Kasumi-1 (cell line): ENCODE measurements at places on chromosomes 11 and 22.

DNA sequence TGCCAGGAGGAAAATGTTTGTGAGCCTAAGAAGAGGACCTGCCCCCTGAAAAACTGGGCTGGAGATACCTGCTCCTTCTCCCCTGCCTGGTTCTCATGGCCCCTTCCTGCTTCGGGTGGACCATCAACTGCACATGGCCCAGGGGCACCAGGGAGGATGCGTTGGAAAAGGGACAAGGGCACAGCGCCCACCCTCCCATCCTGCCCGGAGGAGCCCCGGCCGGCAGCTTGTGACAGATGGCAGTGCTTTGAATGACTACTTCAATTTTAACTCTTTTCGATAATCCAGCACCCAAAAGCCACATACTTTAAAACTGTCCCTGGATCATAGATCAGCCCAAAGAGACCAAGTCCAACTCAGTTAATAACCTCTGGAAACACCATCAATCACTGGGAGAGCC, 135.8 kb upstream of the NECTIN1 start:
- no peak for DNase-seq

DNA sequence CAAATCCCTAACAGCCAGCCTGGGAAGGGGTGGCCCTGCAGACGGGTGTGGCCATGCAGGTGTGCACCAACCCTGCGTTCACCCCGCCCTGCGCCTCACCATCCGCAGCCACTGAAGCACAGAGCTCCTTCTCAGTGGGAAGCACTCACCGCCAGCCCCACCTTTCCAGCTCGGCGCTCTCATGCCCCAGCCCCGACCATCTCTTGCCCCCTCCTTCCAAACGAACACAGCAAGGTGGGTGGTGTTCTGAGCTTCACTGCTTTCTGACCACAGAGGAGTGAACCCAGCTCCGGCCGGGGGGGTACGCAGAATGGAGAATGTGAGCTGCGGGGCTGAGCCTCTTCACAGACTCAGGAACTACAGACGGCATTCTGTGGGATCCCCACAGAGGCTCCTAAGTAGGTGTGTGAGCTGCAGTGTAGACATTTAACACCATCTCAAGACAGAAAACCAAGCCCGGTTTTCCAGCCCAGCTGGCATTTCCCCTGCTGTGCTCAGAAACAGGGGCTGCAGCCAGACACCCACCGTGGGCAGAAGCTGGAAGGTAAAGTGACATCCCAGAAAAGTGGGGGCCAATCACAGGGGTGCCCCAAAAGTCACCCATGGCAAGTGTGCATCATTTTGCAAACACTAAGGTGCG, 88.4 kb upstream of the RTL6 start:
- DNase-seq, result no peak

DNA sequence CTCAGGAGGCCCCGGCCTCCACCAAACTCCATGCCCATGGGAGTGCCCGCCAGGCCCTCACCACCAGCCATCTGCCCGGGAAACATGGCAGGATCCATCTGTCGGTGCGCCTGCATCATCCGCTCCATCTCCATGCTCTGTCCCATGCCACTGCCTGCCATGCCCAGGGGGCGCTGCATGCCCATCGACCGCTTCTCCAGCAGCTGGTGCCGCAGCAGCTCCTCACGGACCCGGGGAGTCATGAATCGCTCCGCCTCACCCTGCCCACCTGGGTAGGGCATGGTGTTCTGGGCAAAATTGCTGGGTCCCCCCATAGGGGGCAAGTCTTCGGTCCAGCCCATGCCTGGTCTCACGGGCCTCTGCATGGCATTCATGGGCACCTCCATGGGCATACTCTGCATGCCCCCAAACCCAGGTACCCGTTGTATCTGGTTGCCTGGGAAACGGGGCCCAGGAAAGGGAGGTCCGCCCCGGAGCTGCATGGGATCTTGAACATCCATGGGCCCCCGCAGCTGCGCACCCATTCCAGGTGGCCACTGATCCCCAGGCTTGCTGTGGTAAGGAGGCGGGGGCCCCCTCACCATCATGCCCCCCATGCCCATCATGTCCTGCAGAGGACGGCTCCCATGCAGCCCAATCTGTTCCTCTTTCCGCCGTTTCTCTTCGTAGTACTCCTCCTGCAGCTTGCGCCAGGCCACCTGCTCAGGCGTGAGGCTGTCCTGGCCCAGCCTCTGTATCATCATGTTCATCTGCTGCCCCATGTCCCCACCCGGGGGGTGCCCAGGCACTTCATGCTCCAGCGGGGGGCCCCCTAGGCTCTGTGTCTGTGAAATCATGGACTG, 18.0 kb downstream of the CXCR5 start:
- DNase-seq, result no peak

GRCh38 chr11:116169776-116170175, 603.0 kb downstream of the BUD13 start:
- no peak for DNase-seq

- peak; percentile 24 for DNase-seq
Observed at GRCh38 chr22:49450498-49450897, 377.2 kb downstream of the BRD1 start.

GRCh38 chr11:117908109-117908895, 20.9 kb downstream of the TMPRSS13 start:
- no peak for DNase-seq

GRCh38 chr11:5298451-5298850, 3.3 kb downstream of the OR51B4 start:
- DNase-seq, result no peak

DNA sequence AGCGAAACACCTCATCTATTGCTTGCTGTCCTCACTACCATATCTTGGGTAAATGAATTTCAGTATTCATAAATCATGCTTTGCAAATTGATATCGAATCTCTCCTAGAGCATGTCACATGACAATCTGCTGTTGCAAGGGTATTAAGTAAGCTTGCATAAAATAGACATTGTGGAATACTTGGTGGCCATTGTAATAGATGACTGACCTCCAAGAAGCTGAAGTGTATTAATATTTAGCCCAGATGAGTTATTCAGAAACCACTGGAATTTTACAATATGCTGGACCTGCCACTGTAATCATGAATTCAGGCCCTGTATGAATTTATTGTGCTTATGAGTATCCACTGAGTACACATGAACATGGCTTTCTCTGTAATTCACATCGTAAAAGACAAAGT, 289.7 kb upstream of the ARHGAP42 start:
- DNase-seq, result no peak

DNA sequence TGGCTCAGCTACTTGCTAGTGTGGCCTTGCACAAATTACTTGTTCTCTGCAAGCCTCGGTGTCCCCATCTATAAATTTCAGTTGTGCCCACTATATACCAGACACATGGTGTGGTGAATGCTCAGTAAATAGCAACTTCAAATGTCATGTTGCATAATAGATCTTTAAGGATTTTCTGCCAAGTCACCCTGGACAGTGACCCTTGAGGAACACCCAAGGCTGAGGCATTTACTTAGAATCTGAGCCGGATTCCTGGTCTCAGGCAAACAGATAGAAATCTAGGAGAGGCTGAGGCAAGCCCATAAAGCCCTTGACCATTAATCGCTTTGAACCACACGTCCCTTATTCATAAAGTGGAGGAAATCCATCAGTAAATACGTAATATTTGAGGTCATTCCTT, 9.7 kb downstream of the TEAD1 start:
- no peak for DNase-seq
